COLO829 (cell line): ENCODE measurements at places on chromosomes 1 and 21.

- no peak for DNase-seq
Observed at GRCh38 chr1:55005351-55006140, 6.8 kb downstream of the BSND start.

DNA sequence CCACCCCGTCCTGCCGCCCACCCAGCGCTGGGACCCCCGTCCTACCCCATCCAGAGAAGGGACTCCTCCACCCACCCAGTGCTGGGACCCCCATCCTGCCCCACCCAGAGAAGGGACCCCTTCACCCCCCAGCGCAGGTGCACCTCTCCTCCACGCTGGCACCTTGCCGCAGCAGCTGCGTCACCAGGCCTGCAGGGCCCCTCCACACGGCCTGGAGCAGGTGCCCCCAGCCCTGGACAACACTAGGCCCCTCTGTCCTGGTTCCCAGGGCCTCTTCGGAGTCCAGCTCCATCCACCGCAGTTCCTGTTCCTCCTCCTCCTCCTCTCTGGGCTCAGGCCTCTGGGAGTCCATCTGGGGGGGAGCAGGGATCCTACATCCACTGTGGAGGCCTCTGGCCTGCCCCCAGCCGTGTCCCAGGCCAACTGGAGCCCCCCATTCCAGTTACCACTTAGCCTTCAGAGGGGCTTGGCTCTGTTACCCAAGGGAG lies 378 bp downstream of the ANKRD65 start:
- no peak for DNase-seq

DNA sequence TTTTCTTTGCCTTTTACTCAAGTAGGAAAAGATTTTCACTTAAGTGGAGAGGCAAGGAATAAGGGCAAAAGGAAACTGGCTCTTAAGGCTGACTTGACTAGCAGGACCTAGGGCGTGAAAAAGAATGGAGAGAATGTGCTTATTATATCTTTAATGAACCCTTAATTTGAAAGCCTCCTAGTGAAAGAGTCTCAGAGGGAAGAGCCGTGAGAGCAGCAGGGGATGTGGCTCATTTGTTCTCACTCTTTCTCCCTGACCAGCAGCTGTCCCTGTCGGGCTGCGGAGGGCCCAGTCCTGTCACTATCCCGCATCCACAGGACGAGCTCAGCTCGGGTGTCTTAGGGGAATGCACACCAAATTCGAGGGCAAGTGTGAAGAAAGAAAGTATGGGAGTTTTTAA lies 180.1 kb downstream of the EDEM3 start:
- no peak for DNase-seq

DNA sequence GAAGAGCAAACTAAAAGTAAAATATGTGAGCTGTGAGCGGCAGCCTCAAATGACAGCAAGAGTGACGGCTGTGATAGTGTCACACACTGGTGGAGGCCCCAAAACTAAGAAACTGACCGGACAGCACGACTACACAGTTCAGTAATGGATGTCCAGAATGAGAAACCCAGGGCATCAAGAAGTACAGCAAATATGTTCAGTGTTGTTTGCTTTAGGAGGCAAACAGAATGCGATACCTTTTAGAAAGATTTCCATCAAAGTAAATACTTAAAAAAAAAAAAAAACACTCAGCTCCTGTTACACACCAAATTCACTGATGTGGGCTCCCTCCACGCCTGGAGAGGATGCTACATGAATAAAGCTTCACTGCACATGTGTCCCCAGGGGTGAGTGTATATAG lies 1.1 kb upstream of the PKP1 start:
- DNase-seq: no peak

GRCh38 chr1:156711011-156711817 lies 5.8 kb upstream of the CRABP2 start:
- no peak for DNase-seq

DNA sequence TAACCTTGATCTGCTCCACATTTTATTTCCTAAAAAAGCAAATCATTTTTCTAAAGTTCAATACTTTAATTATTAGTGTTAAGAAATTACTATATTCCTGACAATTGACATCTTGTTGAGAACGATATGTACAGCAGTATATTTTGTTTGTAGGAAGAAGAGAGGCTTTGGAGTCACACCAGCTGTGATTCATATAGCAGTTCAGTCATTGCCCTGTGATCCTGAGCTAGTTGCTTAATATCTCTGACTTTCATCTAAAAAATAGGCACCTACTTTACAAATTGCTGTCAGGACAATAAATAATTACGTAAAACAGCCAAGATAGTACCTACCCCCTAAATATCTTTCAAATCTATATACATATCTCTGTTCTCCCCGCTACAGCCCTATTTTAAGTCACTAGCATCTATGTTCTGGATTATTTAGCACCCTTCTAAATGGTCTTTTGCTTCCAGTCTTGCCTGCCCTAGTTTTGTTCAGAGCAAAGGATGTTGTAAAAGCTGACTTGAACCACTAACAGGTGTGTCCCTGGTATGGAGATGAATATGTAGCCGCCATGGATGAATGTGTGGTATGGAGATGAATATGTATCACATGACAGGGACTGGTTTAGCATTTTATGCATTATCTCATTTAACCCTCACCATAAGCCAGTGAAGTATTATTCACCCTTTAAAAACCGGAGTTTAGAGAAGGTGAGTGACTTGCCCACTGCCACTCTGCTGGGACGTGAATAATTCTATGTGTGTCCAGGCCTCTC lies 42.2 kb downstream of the RNF220 start:
- DNase-seq: no peak

GRCh38 chr1:22949822-22950331 lies 22.8 kb downstream of the LACTBL1 start:
- no peak for DNase-seq

DNA sequence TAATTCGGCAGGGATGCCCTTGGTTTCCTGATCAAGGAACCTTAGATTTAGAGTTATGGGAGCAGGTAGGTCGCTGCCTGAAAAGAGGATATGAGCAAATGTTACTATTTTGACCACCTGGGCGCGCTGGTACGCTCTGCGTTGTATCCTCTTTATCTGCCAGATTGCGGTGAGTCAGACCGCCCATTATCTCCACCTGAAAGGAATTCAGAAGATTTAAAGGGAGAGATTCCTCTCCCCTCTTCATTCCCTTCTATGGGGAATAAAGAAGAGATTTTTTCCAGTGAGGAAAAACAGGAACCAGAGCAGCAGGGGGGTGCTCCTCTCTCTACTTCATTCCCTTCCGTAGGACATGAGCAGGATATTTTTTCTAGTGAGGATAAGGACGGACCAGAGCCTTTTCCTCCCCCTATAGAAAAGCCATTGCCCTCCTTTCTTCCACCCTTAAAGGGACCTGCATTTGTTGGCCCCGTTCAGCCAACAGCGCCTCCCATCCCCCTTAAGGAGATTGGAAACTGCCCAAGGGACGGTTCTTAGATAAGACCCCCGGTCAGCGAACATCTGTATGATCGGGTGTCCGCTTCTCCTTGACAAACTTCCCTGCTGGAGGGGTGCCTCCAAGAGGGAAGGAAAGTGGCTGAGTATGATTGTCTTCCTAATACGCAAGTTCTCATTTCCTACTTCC lies 34.1 kb downstream of the CLCA1 start:
- DNase-seq: no peak

DNA sequence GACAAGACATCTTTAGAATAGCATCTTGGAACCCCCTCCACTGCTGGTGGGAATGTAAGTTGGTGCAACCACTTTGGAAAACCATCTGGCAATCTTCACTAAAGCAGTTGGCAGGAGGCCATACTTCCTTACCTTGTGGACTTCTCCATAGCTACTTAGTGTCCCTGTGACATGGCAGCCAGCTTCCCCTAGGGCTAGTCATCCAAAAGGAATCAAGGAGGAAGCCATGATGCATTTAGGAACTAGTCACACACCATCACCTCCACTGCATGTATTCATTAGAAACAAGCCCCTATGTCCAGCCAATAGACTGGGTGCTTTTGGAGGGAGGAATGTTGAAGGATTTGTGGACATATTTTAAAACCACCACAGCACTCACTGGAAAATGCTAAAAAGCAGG lies 19.9 kb downstream of the MX2 start:
- DNase-seq: no peak

- DNase-seq: no peak
Observed at GRCh38 chr1:62362926-62363325, 43.7 kb upstream of the KANK4 start.

DNA sequence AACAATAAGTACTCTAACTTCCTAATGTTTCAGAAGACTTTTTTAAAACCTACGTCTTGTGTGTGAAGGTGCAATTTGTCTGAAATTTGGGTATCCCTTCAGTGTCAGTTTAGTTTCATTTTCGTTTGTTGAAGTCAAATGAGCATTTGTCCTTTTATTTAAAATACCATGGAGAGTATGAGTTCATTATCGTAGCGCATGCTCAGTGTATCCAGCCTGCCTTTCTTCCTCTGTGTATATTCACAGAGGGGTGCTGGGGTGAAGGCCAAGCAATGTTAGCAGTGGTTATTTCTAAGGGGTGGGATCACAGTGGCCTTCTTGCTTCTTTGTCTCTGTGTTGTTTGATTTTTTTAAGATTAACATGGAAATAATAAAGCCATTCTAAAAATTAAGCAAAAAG lies 43.2 kb downstream of the CNN3 start:
- no peak for DNase-seq

- DNase-seq: no peak
Observed at GRCh38 chr1:182175361-182175931, 113.9 kb upstream of the ZNF648 start.

GRCh38 chr1:151720974-151721787 lies at the start of gene RIIAD1:
TSS of gene RIIAD1 (plus strand) at chr1:151721522. CDS start at chr1:151721537, 15 bp downstream.
- DNase-seq: peak; percentile 35

DNA sequence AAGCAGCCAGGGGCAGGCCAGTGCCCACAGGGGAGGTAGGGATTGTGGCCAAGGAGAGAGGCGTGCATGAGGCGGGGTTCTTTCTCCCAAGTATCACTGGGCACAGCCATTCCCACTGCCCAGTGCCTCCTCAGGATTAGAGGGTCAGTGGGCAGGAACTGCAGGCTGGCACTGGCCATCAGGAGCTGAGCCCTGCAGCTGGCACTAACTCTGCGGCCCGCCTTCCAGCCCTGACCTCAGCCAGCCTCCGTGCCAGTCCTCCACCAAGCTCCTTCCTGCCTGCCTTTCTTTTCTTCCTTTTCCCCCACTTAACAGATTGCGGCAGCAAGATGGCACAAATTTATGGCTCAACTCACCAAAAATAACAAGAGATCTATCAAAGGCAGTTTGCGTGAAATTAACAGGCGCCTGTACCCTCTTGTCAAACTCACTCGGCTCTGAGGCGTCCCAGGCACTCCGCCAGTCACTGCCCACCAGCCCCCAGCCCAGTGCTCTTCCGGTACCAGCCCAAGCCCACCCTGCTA lies 11.1 kb downstream of the ADGRB2 start:
- DNase-seq: no peak

GRCh38 chr21:42636520-42637266 lies 16.7 kb upstream of the PDE9A start:
- no peak for DNase-seq

- DNase-seq: no peak
Observed at GRCh38 chr1:108717774-108718316, 5.1 kb downstream of the FNDC7 start.

DNA sequence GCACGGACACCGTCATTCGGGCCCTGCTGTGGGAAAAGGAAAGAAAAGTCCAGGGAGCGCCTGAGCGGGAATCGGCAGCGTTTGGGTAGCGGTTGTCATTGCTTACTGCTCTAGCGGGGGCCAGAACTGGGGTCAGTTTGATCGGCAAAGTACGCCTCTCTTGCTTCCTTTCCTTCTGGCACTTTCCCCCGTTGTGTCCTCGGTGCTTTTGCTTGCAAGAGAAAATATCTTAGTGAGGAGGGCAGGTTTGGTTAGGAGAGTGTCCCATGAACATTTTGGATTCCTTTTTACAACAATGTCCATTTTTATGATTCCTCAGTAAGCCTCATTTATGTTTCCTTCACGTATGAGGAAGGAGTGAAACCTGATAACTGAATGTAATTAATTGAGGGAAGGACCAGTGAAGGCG lies 670 bp downstream of the ST3GAL3 start:
- no peak for DNase-seq
